ENCODE measurements at places on chromosomes 4 and X.

DNA sequence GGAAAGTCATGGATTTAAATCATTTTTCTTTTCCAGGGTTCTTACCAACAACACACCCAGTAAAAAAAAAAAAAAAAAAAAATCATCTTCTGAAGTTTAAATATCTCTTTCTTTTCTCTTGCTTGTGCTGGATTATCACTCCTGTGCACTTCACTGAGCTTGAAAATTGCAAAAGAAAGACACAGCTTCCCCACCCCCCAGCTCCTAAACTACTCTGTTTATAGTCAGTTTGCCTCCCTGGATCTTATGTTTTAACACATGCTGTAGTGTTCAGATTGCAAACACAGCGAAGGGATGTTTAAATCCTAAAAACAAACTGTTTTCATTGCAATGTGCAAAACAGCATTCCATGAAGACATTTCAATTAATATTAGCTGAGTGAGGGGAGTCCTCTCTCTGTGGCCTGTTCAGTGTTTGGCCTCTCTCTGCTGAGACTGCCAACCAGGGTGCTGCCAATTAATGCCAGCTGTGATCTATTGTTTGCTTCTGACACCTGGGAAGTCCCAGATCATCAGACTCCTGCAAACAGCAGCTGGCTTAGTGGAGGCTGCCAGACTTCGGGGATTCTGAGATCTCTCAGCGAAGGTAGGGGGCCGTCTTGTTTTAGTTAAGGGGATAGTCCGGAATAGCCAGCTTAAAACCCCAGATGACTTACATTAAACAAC is 171.1 kb upstream of the PITX2 start:
- no peak for DNase-seq

DNA sequence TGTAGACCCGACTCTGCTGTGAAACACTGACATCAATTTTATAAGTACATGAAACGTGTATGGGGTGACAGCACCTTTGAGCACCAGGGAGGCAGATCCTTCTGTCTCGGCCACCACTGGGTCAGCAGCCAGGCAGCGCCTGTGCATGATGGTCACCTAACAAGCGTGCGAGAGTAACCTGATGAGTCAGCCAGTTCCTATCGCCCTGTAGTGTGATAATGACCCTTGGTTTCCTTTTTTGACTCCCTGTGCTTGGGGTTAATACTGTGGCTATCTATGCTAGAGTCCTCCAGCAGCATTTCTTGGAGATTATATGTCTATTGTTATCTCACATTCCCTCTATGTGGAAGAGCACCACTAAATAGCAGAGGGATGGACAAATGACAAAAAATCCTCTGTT is 101.6 kb downstream of the NPNT start:
- DNase-seq: no peak

DNA sequence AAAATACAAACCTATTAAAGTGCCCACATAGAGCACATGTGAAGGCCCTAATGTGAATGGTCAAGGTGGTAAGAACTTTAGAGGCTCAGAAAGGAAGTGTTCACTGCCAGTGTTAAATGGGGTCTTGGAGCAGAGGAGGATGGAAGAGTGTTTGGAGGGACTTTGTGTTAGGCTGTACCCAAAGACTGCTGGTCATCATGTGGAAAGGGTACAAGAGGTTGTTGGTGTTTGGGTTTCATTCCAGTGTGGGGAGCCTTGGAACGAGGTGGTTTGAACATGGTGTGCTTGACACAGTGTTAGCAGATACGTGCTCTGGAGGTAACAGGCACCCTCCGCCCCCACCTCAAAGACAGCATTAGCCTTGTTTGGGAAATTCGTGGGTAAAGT is 73.1 kb downstream of the RAPGEF2 start:
- no peak for DNase-seq

DNA sequence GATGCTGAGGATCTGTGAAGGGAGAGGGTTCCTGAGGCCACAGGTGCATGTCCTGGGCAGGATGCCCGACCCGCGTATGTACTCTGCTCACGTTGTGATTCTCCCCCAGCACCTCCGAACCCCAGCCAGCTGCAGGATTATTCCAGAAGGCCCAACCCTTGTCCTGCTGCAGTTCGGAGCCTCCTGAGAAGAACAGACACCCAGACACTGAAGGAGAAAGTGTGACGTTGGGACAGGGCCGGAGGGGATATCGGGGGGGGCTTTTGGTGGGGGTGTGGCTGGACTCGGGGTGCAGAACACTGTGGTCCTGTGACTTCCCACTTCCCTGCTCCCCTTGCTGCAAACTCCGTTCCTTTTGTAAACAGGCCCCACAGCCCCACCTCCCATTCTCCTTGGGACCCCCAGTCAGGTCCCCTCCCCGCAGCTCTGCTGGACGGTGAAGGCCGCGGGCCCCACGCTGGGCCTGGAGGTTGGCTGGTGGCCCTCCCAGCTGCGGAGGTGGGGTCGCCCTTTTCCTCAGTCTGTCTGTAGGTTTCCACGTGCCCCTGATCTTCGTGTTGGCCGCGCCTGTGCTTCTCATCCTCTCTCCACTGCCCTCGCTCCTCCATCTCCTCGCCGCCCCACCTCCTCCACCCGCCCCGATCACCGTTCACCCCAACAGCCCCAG is 83.0 kb upstream of the ADRA2C start:
- no peak for DNase-seq

DNA sequence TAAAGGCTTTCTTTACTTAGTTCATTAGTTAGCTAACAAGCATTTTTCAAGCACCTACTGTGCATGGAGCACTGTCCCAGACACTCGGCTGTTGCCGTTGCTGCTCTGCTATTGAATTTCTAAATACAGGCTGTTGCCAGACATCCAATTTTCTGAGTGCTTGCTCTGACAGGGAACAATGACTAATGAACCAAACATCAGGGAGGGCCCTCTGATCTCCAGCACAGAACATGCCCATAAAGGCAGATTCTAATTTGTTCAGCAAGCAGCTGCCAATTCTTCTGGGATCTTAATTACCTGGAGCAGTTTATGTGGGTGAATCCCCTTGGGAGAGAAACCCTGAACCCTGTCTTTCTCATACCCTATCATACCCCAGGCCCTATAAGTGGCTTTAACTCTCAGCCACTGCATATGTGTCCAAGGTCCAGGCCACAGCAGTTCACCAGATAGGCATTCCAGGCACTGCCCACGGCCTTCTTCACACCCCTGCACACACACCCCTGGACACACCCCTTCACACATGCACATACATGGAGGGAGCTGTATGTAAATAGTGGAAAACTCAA is 27.9 kb downstream of the TSC22D3 start:
- DNase-seq: no peak

DNA sequence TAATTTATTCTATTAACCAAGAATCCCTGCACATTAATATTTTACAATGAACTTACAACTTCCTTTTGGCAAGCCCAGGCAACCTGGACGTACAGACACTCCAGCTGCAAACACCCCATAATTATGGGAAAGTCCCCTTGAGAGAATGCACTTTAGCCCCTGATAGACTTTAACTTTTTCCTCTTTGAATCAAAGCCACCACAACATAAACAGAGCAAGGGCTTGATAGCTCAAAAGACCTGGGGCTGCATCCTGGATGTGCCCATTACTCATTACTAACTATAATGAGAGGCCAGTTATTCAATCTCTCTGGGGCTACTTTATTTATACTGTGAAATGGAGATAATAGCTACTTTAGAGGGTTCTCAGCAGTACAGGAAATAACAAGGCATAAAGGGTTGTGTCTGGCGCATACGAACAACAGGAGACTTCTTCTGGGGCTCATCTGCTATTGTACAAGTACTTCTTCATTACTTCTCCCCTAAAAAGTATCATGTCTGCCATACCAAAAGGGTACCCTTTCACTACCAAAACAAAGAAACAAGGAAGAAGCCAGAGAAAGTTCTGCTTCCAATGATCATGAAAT is 54.9 kb downstream of the CASK start:
- DNase-seq: no peak

Data from activated CD4-positive, alpha-beta T cell treated with anti-CD3 and anti-CD28 coated beads, Interleukin-2, Interleukin-6, amounts not matched to agents 100 ng/mL and 50 ng/mL, durations not matched to agents 16 hours and 8 hours (primary cell).